Activated naive CD4-positive, alpha-beta T cell treated with Interleukin-2 at 50 U/mL for 16 hours (primary cell): ENCODE measurements at places on chromosomes 11 and 22.

DNA sequence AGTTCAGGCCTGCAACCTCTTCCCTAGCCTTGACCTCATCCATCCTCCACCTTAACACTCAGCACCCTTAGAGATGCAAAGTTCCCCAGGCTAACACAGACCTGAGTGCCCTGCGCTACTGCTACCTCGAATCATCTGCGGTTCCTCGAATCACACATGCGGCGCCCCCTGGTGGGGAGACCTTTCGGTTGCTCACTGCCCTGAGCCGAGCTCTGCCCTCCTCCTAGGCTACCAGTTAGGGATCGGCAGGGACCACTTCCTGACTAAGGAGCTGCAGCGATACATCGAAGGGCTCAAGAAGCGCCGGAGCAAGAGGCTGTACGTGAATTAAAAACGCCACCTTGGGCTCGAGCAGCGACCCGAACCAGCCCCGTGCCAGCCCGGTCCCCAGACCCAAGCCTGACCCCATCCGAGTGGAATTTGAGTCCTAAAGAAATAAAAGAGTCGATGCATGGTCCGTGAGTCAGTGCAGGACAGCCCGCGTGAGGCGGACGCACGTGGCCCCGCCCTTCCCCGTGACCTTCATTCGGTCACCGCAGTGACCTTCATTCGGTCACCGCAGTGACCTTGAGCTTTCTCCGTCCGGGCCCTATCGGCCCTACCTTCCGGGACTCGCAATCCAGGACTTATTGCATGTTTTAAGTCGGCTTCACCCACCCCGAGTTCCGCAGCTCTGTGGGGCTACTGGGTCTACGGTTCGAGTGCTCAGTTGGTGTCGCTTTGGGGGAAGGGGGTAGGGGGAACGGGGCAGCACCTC is 830 bp upstream of the ESRRA start:
- peak; percentile 93 for DNase-seq

DNA sequence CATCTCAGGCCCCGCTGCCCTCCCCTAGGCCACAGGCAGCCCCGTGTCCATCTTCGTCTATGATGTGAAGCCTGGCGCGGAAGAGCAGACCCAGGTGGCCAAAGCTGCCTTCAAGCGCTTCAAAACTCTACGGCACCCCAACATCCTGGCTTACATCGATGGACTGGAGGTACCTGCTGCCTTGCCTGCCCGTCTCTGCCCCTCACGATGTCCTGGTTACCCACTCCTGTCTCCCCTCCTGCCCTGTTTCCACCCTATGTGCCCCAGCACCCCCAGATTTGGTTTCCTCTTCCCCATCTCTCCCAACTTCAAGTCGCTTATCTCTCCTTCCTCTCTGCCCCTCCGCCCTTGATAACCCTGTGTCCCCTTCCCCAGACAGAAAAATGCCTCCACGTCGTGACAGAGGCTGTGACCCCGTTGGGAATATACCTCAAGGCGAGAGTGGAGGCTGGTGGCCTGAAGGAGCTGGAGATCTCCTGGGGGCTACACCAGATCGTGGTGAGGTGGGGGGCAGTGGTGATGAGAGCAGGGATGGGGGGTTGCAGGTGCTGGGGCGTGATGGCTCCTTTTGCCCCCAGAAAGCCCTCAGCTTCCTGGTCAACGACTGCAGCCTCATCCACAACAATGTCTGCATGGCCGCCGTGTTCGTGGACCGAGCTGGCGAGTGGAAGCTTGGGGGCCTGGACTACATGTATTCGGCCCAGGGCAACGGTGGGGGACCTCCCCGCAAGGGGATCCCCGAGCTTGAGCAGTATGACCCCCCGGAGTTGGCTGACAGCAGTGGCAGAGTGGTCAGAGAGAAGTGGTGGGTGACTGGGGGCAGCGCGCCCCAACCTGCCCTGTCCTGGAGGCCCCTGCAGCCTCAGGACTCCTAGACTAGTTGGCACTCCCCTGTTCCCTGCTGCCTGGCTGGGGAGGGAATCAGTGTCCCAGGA is 930 bp downstream of the SCYL1 start:
- no peak for DNase-seq

GRCh38 chr22:31952472-31952871 is 8.1 kb downstream of the YWHAH start:
- DNase-seq, result no peak

DNA sequence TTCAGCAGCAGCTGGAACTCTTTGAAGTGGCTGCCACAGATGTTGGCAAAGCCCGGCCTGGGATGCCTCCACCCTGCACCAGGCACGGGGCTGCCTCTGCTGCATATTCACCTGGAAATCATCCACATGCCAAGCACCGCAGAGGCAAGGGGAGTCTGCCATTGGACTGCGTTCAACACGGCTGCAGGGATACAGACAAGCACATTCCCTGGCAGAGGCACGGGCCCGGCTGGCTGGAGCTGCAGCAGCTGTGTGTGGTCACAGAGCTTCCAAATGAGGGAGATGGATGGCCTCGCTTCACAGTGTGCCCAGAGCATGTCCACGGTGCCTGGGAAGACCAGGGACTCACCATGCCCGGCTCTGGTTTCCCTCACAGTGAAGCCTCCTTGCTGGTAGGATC is 1378.9 kb downstream of the TBC1D22A start:
- no peak for DNase-seq

DNA sequence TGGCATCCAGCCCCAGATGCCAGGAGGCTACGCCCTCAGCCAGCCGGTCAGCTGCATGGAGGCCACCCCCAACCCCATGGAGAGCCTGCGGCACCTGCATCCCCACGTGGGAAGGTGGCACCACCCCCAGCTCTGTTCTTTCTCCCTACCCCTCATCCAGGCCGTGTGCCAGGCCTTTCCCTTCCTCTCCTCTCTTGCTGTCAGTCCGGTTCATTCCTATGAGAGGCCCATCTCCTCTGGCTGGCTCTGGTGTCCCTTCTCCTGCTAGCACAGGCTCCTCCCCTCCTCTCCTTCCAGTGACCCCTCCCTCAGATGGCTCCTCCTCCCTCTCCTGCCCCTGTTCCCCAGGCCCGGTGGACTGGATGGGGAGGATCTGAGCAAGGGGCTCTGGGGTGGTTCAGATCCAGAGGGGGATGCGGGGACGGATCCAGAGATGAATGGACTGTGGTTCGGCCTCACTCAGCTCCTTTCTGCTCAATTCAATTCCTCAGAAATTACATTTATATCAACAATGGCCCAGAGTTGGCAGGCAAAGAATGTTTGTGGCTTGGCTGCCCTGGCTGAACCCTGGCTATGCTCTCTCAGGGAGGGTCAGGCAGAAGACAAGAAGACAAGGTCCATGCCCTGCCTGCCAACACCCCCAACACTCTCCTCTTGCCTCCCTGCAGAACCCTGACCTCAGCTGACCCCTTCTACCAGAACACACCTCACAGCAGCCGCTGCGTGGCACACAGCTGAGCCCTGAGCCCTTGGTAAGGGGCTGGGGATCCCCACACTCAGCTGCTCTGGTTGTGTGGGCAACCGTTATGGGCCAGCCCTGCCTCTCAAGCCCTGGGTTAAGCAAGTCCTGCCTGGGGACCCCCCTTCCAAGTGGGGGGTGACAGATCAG is 18.5 kb upstream of the LRRC10B start:
- no peak for DNase-seq

GRCh38 chr11:15987046-15987445 is 369.3 kb downstream of the SOX6 start:
- DNase-seq, result no peak

DNA sequence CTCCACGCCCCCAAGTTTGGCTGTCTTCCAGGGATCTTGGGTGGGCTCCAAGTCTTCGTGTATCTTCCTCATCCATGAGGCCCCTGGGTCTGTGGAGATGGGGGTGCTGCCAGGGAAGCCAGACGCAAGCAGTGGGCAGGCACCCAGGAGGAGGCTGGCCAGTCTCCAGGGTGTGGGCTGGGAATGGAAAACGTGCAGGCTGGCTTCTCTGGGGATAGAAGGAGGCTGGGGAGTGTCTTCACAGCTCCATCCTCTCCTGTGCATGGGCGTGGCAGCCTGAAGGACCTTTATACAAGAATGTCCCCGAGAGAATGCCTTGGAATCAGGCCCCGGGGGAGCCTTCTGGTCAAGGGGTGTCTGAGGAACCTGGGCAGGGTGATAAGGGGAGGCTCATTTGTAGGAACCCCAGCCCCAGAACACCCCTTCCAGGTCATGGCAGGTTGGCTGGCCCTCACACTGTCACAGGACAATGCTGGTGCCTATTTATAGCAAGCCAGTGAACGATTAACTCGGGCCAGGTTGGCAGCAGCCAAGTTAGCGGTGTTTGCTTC is 14.0 kb downstream of the SGSM1 start:
- DNase-seq, result no peak

GRCh38 chr11:83649528-83649855 is 363.3 kb upstream of the CCDC90B start:
- DNase-seq, result no peak

DNA sequence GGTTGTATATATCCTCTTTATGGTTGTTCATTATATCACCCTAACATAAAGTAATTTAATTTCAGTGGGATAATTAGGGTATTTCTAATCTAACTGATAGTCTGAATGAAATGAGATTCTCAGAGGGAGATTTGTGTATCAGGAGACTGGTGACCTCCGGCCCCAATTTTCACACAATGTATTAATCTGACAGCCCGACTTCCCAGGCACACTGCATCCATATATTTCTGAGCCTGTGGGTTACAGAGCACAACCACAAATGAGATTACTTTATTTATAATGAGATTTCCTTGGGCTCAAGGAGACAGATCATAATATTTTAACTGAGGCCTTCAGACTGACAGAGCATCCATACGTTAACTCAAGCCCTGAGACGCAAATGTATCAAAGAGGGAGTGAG is 125.9 kb downstream of the RCN1 start:
- DNase-seq, result no peak

GRCh38 chr11:85099522-85099921 is 527.6 kb downstream of the DLG2 start:
- no peak for DNase-seq

DNA sequence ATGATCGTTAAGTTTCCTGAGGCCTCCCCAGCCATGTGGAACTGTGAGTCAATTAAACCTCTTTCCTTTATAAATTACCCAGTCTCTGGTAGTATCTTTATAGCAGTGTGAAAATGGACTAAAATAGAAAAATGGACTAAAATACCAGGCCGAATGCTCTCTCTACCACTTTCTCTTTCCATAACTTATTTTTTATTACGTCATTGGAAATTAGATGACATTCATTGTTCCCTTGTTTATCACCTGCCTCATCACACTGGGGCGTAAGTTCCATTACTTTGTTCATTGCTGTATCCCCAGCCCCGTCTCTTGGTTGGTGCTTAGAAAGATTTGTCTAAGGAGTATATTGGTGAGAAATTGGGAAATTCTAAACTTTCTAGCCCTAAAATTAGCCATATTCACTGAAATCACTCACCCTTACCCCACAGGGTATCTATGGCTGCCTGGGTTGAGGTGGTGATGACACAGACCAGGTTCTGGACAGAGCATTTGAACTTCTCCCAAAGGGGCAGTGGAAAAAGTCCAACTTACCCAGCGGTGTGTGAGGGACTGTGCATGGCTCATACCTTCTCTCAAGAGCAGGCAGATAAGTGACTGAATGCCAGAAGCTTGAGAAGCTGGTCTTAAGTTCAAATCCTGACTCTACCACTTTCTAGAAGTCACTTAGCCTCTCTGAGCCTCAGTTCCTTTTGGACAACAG is 50.9 kb upstream of the TP53I11 start:
- DNase-seq, result no peak

DNA sequence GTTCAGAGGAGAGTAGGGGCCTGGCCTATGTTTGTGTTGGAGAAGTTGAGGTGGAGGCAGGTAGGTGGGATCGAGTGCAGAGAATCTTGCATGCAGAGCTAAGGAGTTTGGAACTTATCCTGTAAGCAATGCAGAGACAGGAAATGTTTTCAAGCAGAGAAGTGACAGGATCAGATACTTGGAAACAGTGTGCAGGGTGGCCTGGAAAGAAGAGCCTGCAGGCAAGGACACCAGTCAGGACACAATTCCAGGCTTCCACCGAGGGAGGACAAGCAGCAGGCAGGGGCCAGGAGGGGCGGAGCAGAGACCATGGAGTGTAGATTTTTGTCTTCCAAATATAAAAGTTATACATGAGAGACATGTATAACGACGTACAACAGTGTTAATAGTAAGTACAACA is 26.9 kb upstream of the CECR2 start:
- DNase-seq, result no peak

DNA sequence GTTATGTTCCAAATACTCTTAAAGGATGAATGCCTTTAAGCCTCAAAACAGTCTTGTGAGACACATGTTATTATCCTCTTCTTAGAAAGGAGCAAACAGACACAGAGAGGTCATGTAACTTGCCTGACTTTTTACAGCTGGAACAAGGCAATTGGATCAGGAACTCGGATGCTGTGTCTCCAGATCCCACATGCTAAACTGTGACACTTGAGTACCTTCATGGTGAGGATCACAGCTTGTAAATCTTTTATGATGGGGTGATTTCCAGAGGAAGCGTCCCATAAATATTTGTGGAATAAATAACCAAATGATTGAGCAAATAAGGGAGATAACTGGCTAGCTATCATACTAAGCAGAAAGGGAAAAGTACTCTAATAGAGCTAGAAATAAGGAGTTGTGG is 171.2 kb downstream of the C11orf91 start:
- no peak for DNase-seq

GRCh38 chr11:10941414-10941813 is 83.6 kb upstream of the ZBED5 start:
- no peak for DNase-seq

DNA sequence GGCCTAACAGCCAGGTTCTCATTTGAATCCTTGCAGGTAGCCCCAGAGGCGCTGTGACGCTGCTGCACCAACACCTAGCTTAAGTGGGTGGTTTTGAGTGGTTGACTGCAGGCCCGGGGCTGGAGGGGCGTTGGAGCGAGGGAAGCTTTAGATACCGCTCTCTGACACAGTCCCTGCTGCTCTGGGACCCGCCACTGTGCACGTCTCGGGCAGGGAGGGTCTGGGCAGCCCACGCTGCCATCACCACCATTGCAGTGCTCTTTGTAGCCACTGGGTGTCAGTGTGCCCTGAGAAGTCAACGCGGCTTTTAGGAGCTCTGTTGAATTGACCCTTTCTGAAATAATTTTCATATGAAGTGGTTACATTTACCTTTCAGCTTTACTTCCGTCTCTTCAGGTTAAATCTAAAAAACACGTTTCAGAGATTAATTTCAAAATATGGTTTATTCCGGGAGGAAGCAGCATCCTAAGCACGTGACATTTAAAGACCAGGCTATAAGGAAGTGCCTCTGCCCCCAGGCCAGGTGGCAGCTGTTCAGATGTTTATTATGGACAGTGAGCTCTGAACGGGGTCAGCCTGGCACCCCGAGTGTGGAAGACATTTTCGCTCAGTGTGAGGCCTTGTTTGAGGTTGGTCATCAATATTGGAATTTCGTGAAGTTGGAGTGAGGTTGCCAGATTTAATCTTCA is 30.9 kb upstream of the PARVB start:
- peak; percentile 64 for DNase-seq
